Caco-2 (cell line): ENCODE measurements at places on chromosomes 5 and 9. TPM values are rescaled to one million over a fixed set of nuclear protein-coding genes. Genes with fewer than 3 reads are reported as not detected.
A peak's percentile ranks its signal among the peaks of the same experiment; 100 is the strongest.

DNA sequence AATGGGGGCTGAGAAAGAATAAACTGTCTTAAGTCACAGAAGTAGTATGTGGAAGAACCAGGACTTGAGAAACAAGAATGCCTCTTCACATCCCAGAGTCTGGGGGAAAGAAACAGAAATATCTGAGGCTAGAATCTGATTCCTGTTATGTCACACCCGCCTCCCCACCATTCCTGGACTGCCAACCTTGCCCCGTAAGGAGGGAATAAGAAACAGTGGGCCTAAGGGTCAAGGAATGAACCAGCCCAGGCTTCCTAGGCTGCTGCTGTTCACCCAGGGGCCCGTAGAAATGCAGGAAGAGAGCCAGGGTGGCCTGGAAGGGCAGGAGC lies 4.3 kb downstream of the PCDH1 start:
- H3K4me1 ChIP-seq = peaks cover 37% of the 10 kb centered on the region
- H3K27me3 ChIP-seq = peaks cover 5% of the 10 kb centered on the region
- H3K36me3 ChIP-seq = no peaks in the 10 kb centered on the region; the same call in 1 of the 2 replicates
- no peak overlapping the region for H3K4me3 ChIP-seq
- DNase-seq = no peak
- no peak overlapping the region for H3K27ac ChIP-seq

ADAMTS16 gene
- 0.11 TPM in 1 of 2 replicates, not detected in the other for total RNA-seq

PLAC8L1 gene
- 1.0 TPM in 1 of 2 replicates, not detected in the other for total RNA-seq

GRCh38 chr5:168328814-168329213 lies 37.4 kb downstream of the WWC1 start:
- peak; percentile 95 for DNase-seq
- no peak overlapping the region for H3K4me3 ChIP-seq
- 0 out of 2 replicates have a peak, but pooled peaks cover 2% of the 10 kb centered on the region for H3K36me3 ChIP-seq
- H3K27ac ChIP-seq = peak overlapping the region; percentile 88
- H3K4me1 ChIP-seq = peaks cover 83% of the 10 kb centered on the region

MYMK gene
- not detected in 2 replicates for total RNA-seq

GRCh38 chr9:122096620-122097415 lies 3.7 kb upstream of the TTLL11 start:
- H3K27ac ChIP-seq = no peak overlapping the region
- H3K36me3 ChIP-seq = no peaks in the 10 kb centered on the region
- no peaks in the 10 kb centered on the region for H3K4me1 ChIP-seq
- H3K27me3 ChIP-seq = no peaks in the 10 kb centered on the region
- no peak overlapping the region for H3K4me3 ChIP-seq

ACOT12 gene
- 1.4 TPM in 2 replicates for total RNA-seq

DNA sequence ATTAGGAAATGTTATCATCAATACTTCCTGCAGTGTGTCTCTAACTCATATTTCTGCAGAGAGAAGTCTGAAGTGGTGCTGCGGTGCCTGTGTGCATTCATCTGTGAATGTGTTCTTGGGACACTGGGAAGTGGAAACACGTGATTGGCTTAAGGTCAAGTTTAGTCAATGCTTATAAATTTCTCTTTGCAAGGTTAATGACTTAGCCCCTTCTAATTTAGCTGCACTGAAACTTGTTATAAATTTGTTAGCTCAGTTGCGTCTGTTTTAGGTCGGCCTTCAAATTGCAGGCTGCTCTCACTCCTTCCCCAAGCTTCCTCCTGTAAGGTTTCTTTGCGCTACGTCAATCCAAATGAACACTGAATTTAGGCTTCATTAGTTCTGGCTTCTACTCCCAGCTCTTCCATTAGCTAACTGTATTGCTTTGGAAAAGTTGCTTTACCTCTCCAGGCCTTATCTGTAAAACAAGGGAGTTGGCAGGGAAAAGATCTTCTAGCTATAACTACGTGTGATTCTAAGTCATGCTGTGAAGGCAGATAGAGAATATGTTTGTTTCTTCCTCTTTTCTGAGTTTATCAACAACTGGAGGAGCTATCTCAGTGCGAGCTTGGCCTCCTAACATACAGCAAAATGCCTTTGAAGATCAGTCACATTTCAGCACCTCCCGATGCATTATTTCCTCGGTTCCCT lies 341.8 kb downstream of the NFIB start:
- no peaks in the 10 kb centered on the region for H3K36me3 ChIP-seq
- no peak overlapping the region for H3K4me3 ChIP-seq
- DNase-seq = no peak
- H3K27ac ChIP-seq = no peak overlapping the region

C5orf52 gene
- total RNA-seq = not detected in 2 replicates

DNA sequence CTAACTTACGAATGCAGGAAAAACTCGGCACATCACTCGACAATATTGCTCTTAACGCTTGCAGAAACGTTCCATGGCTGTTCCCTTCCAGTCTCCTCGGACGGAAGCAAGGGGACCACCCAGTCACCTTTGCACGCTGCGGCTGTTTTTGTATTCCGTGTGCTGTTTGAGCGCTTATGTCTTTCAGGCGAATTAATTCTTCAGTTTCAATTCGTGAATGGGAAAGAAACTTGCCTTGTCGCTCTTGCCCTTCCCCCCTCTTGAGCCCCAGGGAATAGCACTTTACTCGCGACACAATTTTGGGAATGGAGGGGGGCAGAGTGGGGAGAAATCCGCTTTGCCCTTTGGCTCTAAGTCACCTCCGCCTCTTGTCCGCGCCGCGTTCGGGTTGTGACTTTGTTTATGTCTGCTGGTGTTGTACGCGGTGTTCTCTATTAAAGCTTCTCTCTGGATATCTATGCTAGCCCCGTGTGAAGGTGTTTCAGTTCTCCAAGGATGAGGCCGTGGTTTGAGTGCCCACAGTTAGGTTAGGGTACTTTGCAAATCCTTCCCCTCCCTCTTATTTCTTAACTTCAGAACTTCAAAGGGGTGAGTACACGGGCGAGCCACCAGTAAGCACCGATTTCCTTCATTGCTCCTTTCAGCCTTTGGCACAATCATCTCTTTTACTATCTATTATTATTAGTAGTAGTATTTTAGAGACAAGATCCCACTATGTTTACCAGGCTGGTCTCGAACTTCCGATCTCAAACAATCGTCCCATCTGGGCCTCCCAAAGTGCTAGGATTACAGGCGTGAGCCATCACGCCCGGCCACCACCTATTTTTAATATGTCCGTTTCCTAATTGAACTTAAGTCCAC lies 2.7 kb downstream of the FOXB2 start:
- no peaks in the 10 kb centered on the region for H3K4me1 ChIP-seq
- no peaks in the 10 kb centered on the region for H3K36me3 ChIP-seq
- DNase-seq = no peak

SETD9 gene
- 10.5 and 13.1 TPM in 2 replicates for total RNA-seq

DNA sequence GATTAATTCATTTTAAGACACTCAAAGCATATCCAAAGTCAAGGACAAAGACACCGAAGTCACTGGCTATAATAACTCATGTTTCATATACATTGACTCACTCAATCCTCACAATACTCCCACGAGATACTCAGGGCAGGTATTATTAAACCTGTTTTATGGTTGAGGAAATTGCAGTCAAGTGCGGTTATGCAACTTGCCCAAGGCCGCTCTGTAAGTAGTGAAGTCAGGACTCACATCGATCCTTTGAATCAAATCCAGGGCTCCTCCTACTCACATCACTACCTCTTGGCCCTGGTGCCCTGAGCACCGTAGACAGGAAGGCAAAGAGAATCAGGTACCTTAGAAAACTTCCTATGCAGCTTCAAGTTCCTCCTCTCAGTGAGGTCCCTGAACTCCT lies 87.8 kb upstream of the APC start:
- H3K27me3 ChIP-seq = no peaks in the 10 kb centered on the region
- H3K4me1 ChIP-seq = no peaks in the 10 kb centered on the region
- no peak overlapping the region for H3K27ac ChIP-seq
- no peak for DNase-seq

TRIM36 gene
- 0.95 and 1.3 TPM in 2 replicates for total RNA-seq

DNA sequence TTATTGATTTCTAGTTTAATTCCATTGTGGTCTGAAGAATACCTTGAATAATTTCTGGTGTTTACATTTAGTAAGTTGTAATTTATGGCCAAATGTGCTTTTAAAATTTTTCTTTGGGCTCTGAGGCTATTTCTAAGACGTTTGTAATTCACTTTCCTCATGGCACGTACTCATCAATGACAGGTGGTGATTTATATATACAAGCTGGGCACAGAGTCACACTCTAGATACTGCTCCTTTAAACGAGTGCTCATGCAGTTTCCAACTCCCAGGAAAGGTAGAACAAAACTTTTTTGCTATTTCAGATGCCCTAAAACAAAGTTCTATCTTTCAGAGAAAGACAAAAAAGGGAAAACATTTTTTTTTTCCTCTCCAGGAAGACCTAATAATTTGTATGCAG lies 146.9 kb downstream of the AUH start:
- H3K27me3 ChIP-seq = no peaks in the 10 kb centered on the region
- peaks cover 22% of the 10 kb centered on the region for H3K4me1 ChIP-seq
- no peak overlapping the region for H3K4me3 ChIP-seq
- no peak for DNase-seq
- no peak overlapping the region for H3K27ac ChIP-seq

GRCh38 chr5:168591302-168592013 lies 12.3 kb upstream of the PANK3 start:
- H3K27ac ChIP-seq = peak overlapping the region; percentile 61
- no peaks in the 10 kb centered on the region for H3K36me3 ChIP-seq
- H3K27me3 ChIP-seq = no peaks in the 10 kb centered on the region
- peaks cover 25% of the 10 kb centered on the region for H3K4me1 ChIP-seq
- H3K4me3 ChIP-seq = no peak overlapping the region

SYNPO gene
- total RNA-seq = 22.4 and 25.1 TPM in 2 replicates

RASA1 gene
- 23.0 and 24.4 TPM in 2 replicates for total RNA-seq

GRCh38 chr5:174172566-174172965 lies 127.1 kb downstream of the NSG2 start:
- no peak overlapping the region for H3K4me3 ChIP-seq
- H3K27ac ChIP-seq = no peak overlapping the region
- H3K4me1 ChIP-seq = no peaks in the 10 kb centered on the region
- H3K27me3 ChIP-seq = no peaks in the 10 kb centered on the region; the same call in none of the 2 replicates
- DNase-seq = no peak

NR2F1 gene
- total RNA-seq = 0.70 and 1.2 TPM in 2 replicates

IL31RA gene
- total RNA-seq = not detected in 2 replicates

- no peak overlapping the region for H3K27ac ChIP-seq
- no peaks in the 10 kb centered on the region for H3K36me3 ChIP-seq
- H3K4me3 ChIP-seq = peak overlapping the region; percentile 7
Measured at GRCh38 chr9:72362680-72363139, 2.3 kb downstream of the ZFAND5 start.
